ENCODE measurements at places on chromosomes 3 and 15. TPM values are rescaled to one million over a fixed set of nuclear protein-coding genes. Genes with fewer than 3 reads are reported as not detected.

The LYZL4 gene
- not detected for total RNA-seq

The GOLGA8G gene
- total RNA-seq: not detected

The BUB1B gene
- total RNA-seq: 58.2 TPM

The ACP3 gene
- 0.36 TPM for total RNA-seq

The GOLGA6D gene
- not detected for total RNA-seq

The ZBED2 gene
- not detected for total RNA-seq

The VEPH1 gene
- not detected for total RNA-seq

The GCNT3 gene
- total RNA-seq: not detected

The ST3GAL6 gene
- total RNA-seq: not detected

The MRPS22 gene
- 50.3 TPM for total RNA-seq

The TIPARP gene
- total RNA-seq: 9.5 TPM

The GCHFR gene
- total RNA-seq: 173 TPM

- DNase-seq: no peak
Observed at GRCh38 chr15:81095690-81096365, 38.2 kb upstream of the CFAP161 start.

GRCh38 chr15:40927495-40927872, 1.7 kb upstream of the DLL4 start:
- no peak for DNase-seq

GRCh38 chr3:114872588-114872987, 274.5 kb downstream of the ZBTB20 start:
- no peak for DNase-seq

- no peak for DNase-seq
Observed at GRCh38 chr15:33022629-33023028, 171.9 kb downstream of the FMN1 start.

DNA sequence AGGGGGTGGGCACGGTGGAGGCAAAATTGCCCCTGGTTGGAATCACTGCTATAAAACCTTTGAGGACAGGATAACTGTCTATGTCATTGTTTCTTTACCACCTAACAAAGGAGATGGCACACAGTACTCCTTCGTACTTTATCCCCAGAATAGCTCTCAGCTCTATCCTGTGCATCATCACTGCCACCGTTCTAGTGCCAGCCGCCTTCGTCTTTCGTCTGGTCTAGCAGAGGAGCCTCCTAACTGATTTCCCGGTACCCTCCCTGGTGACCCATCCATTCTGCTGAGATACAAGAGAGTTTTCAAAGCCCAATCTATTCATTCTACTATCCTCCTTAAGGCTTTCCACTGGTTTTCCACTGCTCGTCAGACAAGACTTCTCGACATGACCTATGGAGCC, 67.9 kb upstream of the PRICKLE2 start:
- no peak for DNase-seq

GRCh38 chr3:145272684-145273083, 888.3 kb downstream of the PLOD2 start:
- no peak for DNase-seq

DNA sequence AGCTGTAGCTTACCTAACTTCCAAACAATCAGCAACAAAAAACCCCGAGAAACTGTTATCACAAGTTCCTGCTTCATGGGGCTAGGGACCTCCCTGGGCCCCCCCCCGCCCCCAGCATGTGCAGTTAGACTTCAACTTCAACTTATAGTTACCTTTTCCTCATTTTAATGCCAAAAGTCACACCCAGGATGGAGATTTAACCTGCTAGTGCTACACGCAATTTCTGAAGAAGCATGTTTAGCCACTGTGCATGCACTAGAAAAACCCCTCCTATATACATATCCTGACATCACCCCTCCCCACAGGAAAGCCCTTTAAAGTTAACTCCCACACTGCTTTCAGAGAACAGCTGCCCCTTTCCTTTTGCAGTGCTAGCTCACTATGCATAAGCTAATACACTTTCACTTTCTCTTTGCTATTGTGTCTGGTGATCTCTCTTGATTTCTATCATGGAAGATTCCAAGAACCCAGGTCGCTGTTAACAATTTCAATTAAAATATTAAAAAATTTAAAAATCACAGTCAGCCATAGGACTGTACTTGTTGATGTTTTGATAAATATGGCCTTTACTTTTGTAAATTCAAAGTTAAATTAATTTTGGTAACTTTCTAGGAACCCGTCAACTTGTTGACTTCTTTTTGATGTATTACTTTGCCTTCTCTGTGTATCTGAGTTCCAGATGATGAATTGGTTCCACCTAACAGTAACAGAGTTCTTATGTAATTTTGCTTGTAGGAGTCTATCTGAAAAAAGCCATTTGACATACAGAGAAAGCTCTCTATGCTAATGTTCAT, 75.2 kb upstream of the ACAD9 start:
- no peak for DNase-seq

- no peak for DNase-seq
Observed at GRCh38 chr3:124510290-124510689, 220.0 kb upstream of the UMPS start.

DNA sequence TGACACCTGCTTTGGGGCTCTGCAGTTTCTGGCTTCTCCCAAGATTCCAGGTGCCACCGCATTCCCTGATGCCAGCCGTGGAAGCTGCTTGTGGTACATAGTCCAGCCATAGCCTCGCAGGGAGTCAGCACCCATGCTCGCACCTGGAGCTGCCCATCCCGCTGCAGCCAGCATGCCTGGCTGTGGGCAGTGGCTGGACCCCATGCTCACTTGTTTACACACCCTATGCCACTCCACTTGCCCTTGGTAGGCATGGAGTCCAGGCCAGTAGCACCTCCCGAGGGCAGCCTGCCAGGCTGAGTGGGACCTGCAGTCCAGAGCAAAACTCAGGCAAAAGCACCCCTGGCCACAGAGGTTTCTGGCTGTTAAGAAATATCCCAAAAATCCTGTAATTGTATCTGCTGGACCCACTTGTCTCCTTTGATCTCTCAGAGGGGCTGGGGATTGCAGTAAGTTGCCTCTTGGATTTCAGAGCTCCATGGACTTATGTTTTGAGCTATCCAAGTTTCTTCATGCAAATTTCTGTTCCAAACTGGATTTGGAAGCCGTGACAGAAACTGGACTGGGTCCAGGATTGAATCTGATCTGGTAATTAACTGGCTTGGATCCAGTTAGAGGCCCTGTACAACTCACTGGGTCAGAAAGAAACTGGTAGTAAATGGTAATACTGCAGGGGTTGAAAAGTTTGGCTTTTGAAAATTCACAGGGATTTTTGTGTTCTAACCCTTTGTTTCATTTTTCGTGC, 149.3 kb downstream of the FMN1 start:
- DNase-seq: no peak

- no peak for DNase-seq
Observed at GRCh38 chr3:131735116-131735515, 232.3 kb upstream of the MRPL3 start.

DNA sequence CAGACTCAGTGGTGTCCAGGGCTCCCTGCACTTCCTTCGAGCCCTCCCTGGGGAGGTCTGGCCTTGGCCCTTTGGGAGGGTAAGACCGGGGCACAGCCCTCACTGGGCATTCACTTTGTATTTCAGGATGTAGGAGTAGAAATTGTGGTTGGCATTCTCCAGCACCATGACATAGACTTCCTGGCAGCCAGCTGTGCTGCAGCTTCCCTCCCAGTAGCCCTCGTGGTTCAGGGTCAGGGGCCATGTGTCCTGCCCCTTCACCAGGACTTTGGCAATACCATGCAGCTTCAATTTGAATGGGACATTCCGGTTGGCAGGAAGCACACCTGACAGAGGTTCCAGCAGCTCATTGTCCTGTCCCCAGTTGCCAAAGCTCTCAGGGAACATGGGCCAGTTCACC, 47.3 kb downstream of the KY start:
- DNase-seq: no peak

DNA sequence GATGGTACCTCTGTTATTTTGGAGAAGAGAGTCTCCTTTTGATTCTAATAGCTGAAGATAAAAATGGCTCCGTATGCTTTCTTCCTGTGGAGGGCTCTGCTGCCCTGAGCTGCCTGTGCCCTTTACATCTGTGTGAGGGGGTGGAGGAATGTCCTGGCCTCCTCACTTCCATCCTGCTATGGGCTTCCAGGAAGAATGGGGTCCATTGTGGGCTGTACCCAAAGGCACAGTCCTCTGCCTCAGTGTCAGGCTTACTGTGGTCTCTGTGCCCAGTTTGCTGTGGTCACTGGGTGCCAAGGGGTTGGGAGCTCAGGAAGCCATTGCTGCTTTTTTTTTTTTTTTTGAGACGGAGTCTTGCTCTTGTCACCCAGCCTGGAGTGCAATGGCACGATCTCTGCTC, 14.4 kb downstream of the DAG1 start:
- DNase-seq: no peak

DNA sequence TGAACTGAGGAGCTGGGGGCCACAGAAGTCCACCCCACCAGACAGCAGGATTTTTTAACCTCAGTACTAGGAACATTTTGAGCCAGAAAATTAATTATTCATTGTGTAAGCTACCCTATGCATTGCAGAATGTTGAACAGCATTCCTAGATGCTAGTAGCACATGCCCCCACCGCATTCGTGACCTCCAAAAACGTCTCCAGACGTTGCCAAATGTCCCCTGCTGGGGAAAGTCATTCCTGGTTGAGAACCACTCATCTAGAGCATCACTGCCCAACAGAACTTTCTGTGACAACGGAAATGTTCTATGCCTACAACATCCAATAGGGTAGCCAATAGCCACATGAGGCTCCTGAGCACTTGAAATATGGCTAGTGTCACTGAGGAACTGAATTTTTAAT, 333.5 kb downstream of the FOXP1 start:
- DNase-seq: no peak

DNA sequence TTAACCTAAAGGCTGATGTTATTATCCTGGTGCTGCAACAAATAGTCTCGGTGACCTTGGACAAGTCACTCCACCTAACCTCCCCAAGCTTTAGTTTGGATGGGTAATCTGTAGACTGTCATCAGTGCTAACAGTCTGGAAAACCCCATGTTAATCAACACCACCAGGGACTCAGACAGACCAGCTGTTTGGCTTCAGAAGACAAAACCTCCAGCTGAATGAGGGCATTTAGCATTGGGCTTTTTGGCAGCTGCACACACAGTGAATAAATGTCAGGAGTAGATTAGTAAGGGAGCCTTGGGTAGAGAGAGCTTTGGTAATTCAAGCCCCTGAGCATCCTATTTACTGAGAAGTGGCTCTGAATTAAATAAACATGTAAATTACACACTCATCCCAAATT, 24.9 kb upstream of the C3orf80 start:
- no peak for DNase-seq

- DNase-seq: no peak
Observed at GRCh38 chr15:48646331-48646730, 822 bp upstream of the FBN1 start.

DNA sequence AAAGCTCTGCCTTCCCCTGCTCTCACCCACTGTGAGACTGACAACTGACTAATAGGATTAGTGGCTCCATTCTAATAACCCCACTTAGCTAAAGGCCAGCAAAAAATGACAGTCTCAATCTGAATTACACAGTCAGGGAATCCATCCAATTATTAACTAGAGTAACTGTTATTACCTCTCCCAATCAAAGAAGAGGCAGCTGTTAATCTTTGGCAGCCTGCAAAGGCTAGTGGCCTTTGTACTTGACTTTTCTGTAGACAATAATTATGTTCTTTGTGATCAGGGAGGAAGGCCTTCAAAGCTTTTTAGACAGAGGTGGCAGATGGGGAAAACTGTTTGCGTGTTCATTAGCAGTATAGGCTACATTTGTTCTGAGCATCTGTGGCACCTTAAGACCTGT, 177.7 kb downstream of the ISL2 start:
- no peak for DNase-seq

- DNase-seq: no peak
Observed at GRCh38 chr15:61016087-61016486, 213.0 kb downstream of the RORA start.

GRCh38 chr3:13483988-13484695, 4.0 kb downstream of the HDAC11 start:
- no peak for DNase-seq

GRCh38 chr15:71777216-71777943, 33.0 kb upstream of the NR2E3 start:
- no peak for DNase-seq

DNA sequence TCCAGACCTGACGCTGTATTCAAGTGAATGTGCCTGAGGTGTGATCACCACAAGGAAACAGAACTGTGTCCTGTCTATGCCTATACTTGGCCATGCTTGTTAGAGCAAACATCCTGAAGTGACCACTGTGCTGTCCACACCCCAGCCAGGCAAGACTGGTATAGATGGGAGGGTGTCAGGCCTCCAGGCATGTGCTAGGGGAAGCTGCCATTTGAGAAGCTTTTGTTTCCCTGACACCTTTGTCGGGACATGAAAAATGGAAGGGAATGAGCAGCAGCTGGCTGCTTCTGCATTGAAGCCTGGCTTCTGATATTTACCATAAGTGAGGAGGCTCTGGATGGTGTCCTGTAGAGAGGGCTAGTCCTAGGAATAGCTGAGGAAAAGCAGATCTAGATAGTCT, 106.2 kb downstream of the CPNE4 start:
- DNase-seq: no peak

DNA sequence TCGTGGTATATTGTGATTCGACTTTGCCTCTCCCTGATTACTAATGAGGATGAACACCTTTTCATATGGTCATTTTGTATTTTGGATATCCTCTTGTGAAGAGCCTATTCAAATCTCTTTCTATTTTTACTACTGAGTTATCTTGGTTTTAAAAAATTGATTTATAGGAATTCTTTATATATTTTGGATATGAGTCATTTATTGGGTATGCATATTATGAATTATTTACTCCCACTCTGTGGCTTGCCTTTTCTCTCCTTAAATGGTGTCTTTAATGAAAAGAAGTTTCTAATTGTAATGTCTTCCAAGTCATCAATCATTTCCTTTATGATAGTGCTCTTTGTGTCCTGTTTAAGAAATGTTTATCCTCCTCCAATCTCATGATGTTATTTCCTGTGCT, 191.5 kb upstream of the DPH6 start:
- DNase-seq: no peak

DNA sequence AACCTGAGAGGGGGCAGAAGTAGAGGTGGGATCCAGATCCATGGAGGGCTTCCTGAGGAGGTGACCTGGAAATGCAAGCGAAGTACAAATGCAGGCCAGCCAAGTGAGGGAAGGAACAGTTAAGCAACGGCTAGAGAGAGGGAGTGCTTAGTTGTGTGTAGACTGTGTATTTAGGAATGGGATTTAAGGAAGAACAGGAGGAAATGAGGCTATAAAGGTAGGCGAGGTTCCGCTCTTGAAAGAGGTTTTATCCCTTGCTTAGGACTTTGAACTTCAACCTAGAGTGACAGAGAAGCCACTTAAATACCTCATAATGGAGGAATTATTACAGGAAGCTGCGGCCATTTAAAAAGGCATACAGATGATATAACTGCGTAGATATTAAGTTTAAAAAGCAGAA, 295.1 kb downstream of the THSD4 start:
- DNase-seq: no peak

Measured in Karpas-422 (cell line).